Psoas muscle (tissue), 8 donors: ENCODE measurements at places on chromosomes 12 and 14. TPM values are rescaled to one million over a fixed set of nuclear protein-coding genes. Genes with fewer than 3 reads are reported as not detected.
A peak's percentile ranks its signal among the peaks of the same experiment; 100 is the strongest.

- peak; percentile 72 for DNase-seq
Observed at GRCh38 chr12:55738123-55739024, 4.5 kb upstream of the GDF11 start.

DNA sequence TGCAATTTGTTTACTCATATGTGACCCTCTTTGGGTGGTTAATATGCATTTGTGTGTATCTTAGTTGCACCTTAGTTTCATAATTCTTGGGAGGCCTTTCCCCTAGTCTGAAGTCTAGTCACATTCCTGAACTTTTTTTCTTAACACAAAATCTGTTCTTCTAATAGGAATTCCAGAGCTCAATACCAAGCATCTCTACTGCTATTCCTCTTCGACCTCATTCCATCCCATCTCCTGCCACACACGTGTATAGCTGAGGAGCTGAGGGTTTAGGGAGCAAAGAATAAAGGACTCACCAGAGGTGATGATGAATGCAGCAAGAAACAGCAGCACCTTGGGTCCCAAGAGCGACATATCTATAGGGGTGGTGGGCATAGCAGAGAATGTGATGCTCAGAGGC lies 875 bp downstream of the MFAP5 start:
- DNase-seq: no peak

- DNase-seq: no peak
Observed at GRCh38 chr12:104756901-104757300, 201.2 kb downstream of the SLC41A2 start.

DNA sequence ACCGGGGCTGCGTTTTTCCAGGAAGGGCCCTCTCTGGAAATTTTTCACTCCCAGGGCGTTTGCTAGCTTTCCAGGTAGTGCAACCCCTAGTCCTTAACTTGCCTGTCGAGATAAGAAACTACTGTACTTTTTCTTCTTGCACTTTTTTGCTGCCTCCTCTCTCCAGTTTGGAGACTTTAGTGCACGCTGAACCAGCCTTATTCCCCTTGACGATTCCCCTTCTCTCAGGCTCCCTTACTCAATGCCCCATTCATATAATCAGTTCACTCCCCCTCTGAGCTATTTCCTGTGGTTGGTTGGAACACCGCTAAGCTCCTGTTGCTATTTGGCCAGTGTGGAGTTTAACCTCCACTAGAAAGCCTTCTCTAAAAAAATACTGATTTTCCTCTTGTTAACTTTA lies 682 bp downstream of the CREBL2 start:
- DNase-seq: no peak

GRCh38 chr12:109880938-109881337 lies 597 bp upstream of the GLTP start:
- no peak for DNase-seq

GRCh38 chr12:65082406-65082805 lies 38.7 kb downstream of the WIF1 start:
- DNase-seq: no peak

GRCh38 chr14:62409169-62409568 lies 636.1 kb downstream of the KCNH5 start:
- no peak for DNase-seq

Gene TTC6
- total RNA-seq: not detected

Gene CACNA2D4
- 0.93 TPM for total RNA-seq

Gene RPAP3
- 28.5 TPM for total RNA-seq
